ENCODE measurements at places on chromosomes 1 and 21.

DNA sequence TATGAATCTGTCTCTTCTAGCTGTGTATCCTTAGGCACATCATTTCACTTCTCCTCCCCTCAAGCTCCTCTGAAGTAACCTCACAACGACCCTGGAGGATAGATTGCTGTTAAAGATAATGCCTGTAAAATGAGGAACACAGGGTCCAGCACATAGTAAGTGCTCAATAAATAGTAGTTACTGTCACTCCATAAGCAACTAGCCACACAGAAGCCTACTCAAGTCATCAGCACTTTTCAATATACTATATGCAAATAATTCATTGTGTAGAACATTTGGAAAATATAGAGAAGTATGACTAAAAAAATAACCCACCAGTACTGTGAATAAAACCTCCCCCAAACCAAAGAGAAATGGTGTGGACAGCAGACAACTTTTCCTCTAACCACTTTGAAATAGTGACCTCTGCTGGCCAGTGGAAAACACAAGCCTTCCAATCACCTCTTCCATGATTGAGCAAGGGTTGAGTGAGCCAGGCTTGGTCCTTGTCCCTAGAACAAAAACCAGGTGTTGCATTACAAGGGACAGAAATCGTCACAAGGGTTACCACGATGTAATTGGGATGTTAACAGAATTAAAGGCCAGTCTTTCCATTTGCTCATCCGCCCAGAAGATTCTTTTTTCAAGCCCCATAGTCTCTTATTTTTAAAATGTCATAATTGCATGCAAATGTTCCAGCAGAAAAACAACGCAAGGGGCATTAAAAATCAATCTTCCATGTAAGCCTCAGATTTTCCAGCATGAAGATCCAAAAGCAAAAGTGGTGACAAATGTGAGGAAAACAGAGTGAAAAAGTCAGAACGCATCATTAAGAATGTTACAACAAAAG, 15.7 kb upstream of the GLIS1 start:
- DNase-seq, result no peak

GRCh38 chr1:5933676-5934057, 58.6 kb downstream of the NPHP4 start:
- no peak for DNase-seq

DNA sequence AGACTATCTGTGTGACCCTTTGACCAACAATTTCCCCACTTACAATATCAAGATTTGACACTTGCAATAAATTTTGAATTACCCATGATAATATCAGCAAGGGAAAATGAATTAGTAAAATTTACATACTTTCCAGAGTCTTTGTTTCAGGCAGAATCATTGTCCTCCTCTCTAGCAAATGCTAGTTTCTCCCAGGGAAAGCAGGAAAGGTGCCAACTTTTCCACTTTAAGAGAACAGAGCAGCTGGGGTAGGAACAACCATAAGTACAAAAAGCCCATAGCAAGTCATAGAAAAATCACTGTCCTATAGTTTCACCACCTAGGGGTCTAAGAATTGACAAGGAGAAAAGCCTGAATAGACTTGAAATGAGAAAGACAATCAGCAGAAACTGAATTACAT, 67.1 kb upstream of the GUCA2B start:
- no peak for DNase-seq

- DNase-seq, result no peak
Measured at GRCh38 chr1:214550857-214551435, 456 bp downstream of the PTPN14 start.

GRCh38 chr1:55217226-55217986, 2.2 kb upstream of the USP24 start:
- DNase-seq, result no peak

DNA sequence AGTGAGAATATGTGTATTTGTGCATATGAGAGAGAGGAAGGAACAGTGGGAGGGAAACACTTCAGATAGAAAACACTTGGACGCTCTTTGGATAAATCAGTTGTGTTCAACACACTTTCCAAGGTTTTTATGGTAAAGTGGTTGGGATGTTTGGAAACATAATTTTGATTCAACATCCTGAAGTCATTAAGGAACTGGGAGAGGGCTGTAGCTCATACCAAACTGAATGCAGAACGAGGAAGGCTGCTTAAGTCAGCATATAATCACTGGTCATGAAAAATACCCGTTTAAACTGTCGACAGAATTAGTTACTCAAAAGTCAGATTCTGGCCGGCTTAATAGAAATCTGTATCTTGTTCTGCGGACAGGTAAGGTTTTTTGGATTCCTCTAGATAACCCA, 14.9 kb downstream of the LIX1L start:
- DNase-seq, result no peak

DNA sequence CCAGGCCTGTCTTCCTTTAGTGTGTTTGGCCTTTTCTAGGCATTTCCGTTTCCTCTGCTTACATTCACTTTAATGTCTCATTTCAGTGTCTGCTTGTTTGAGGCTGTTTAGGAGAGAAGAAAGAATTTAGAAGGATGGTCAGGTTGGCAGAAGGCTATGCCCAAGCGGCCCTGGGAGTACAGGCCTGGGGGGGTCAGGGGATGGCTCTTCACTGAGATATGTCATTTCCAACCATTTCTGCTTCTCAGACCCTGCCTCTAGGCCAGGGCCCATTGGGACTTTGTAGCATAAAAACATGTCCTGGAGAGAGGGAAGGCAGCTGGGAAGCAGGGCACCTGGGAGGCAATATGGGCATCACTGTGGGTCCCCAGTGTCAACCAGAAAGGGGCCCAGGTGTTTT, 86.0 kb downstream of the DDX20 start:
- DNase-seq, result no peak

GRCh38 chr1:21696931-21697330, 27.8 kb upstream of the RAP1GAP start:
- DNase-seq, result no peak

- no peak for DNase-seq
Measured at GRCh38 chr1:44740179-44740617, 561 bp downstream of the KIF2C start.

GRCh38 chr1:3183411-3183810, 114.4 kb downstream of the PRDM16 start:
- DNase-seq, result no peak

- no peak for DNase-seq
Measured at GRCh38 chr1:6110326-6110725, 64.6 kb downstream of the KCNAB2 start.

GRCh38 chr1:215517441-215517891, 49.6 kb upstream of the KCTD3 start:
- DNase-seq, result no peak

DNA sequence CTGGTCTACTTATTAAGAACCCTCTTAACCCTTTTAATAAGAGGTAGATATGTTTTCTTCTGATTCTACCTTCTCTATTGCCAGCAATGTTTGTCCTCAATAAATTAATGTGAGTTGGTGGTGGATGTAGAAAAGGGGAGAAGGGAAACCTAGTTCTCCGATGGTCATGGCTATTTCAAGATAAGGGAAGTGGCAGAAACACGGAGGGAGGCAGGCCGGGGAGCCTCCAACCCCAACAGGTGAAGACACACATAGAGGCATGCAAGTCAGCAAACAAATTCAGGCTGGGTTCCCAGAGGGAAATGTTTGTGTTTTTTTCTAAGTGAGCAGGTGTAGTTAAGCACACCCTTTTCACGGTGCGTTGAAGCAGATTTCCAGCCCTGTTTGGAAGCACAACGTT, 31.0 kb upstream of the CLDN14 start:
- DNase-seq, result no peak

DNA sequence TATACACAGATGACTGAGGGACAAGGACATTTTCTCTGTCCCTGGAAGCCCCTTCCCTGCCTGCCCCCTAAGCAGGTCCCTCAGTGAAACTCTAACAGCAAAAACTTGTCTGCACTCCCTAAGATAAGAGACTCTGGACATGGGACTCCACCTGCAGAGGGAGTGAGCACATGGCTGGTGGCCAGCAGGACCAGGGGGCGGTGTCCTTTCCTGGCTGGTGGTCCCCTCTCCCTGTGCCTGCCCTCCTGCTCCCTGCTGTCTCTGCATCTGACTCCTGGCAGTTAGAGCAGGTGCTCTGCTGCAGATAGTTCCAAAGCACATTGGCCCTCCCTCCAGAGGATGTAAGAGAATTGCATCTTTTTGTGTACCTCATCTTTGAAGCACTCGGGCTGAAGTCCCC, 215.5 kb downstream of the GRIK3 start:
- DNase-seq, result no peak

DNA sequence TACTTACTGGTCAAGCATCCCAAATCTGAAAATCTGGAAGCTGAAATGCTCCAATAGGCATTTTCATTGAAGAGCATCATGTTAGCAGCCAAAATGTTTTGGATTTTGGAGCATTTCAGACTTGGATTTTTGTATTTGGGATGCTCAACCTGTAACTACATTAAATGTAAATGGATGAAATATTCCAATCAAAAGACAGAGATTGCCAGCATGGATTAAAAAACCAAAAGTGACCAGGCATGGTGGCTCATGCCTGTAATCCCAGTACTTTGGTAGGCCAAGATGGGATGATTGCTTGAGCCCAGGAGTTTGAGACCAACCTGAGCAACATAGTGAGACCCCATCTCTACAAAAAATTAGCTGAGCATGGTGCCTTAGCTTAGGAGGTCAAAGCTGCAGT, 110.3 kb downstream of the URB2 start:
- DNase-seq, result no peak

DNA sequence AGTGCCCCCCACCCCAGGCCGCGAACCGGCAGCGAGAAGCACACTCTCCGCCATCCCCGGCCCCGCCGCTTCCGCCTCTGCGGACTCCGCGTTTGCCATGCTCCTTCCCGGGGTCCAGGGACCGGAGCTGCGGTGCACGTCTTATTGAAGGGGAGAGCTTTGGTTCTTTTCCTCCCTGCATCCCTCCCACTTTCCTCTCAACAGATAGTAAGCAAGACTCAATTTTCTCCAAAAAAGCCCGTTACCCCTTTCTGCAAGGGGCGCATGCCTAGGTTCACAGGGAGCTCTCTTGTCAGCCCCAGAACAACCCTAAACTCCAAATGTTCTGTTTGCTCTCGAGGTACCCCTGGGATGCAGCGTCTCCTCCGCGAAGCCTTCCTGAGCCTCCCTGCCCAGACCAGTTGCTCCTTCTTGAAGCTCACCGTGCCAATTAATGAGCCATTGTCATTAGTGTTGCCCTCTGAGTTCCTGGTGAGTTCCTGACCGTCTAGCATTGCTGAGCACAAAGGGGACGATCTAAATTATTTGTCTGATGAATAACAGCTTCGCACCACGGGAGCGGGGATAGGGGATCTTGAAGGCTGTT, 8.1 kb downstream of the FOXD3 start:
- no peak for DNase-seq

DNA sequence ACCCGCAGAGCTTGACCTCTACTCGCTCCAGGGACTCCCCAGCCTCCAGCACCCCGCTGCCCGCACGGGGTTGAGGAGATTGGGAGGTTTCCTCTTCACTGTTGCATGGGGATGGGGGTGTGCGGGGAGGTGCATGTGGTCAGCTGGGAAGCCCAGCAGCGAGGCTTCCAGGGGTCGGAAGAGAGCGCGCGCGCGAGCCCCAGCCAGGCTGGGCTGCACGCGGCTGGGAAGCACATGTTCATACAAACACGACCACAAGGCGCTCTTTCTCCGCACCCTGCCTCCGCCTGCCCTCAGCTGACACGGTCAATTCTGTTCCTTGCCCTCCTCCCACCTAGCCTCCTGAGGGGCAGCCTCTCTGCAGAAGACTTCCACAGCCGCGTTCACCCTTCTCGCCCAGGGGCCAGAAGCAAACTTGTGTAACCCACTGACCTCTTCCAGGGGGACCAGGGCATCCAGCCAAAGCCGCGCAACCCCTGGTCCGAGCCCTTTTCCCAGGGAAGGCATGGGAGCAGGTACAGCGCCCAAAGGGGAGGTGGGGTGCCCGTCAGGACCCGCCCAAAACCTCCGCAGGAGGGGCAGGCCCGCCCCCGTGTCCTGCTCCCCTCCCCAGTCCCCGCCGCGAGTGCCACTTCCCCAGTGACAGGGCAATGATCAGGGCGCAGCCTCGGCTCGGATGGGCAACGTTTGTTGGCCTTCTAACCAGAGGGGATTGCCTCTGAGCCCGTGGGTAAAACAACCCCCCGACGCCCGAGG, 1.3 kb downstream of the COL24A1 start:
- no peak for DNase-seq

- no peak for DNase-seq
Measured at GRCh38 chr1:1623181-1623630, 7.9 kb downstream of the MIB2 start.

DNA sequence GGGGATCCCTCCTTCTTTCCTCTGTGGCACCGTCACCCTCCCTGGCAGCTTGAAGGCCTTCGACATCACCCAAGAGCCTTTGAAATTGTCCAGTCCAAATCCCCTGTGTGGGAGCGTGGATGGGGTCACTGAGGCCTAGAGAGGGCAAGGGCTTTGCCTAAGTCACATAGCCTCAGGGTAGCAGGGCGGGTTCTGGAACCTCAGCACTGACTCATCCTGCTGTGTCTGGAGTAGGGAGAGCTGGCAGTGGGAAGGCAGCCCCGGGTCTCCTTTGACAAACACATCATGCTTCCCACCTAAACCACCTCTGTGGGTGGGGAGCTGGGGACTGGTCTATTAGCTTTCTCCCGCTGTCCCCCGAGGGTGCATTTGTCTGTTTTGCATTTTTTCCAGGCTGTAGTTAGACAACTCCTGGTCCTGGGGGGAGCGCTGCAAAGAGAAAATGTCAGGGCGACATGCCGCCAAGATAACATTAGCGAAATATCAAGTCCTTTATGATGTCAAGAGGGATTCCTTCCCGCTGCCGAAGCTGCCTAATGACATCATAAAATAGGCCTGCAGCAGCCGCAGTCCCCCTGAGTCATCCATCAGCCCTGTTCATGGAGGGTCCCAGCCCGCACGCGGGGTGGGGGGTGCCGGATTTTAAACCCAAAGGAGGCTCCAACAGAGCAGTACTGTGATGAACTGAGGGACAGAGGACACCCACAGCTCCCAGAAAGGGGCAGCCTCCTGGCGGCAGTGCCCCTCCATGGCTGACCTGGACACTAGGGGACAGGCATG, 77.0 kb upstream of the POU3F1 start:
- DNase-seq, result no peak

DNA sequence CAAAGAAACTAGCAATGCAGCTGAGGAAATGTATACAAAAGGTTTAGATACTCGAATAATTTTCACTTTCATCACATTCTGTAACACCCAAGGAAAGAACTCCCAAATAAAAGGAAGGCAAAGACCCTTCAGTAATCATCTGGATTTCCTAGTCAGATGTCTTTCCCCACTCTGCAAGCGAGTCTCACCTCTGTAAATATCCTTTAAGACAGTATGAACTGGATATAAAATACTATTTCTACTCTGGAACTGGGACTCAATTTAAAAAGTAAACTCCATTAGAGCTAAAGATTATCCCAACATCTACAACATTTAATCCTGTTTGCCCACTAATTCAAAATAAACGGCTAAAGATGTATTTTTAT, 27.0 kb downstream of the C2CD2 start:
- no peak for DNase-seq

- no peak for DNase-seq
Measured at GRCh38 chr1:233097959-233098580, 147.7 kb downstream of the NTPCR start.

- no peak for DNase-seq
Measured at GRCh38 chr1:27647328-27647727, 12.3 kb upstream of the FGR start.
